ENCODE measurements at places on chromosomes 11 and 22.

DNA sequence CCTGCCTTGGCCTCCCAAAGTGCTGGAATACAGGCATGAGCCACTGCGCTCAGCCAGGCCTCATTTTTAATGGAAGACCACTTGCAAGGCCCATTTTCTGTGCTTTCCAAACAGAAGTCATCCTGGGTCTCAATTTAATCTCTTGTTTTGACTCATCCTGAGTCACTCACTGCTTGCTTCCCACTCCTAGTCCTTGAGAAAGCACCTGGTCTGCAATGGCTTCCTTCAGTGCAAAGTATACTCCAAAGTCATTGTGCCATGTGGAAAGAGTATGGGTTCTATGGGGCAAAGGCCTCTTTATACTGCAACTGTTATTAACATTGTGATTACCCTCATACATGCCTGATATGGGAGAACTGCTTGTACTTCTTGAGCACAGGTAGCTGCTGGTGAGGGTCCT, 18.3 kb upstream of the SLC5A1 start:
- no peak for DNase-seq

DNA sequence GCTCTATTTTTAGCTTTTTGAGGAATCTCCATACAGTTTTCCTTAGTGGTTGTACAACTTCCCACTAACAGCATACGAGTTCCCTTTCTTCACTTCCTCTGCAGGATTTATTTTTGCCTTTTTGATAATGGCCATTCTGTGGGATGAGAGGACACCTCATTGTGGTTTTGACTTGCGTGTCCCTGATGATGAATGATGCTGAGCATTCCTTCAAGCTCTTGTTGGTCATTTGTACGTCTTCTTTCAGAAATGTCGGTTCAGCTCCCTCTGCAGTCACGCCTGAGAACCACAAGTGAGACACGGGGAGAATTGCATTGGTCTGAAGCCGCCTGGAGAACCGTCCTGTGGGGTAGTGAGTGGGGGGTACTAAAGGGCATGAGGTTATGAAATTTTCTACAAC, 2.0 kb upstream of the KRTAP5-10 start:
- DNase-seq: peak; percentile 51

- DNase-seq: no peak
These were observed 702.9 kb downstream of the DLG2 start for GRCh38 chr11:84924154-84924692.

DNA sequence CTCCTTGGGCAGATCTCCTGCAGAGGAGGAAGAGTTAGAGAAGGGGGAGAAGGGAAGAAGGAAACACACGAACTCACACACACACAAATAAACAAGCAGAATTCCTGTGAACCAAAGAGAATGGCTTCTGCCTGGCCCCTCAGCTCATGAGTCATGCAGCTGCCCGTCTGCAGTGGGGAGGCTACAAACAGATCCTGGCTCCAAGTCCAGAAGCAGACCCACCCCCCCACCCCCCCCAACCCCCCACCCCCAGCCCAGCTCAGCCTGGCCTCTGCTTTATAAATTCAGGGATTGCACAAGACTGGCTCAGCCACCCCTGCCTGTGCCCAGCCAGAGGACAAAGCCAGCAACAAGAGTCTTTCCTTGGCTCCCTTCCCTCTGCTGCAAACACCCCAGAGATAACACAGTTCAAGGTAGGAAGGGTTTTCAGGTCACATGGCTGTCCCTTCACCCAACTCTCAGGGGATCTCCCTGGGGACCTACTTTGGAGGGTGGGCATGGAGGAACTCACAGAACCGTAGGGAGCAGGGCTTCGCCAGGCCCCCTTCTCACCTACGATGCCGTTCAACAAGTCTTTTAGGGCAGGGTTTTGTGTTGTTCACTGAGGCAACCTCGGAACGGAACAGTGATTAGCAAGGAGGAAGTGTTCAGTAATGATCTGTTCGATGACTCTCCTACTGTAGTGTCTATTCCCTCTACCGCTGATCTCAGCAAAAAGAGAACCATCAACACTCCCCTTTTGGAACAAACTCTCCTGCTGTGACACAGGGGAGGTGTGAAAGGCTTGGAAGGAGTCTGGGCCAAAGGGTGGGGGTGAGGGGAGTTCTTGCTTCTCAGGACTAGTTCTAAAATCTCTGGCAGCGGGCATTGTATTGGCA, 35.5 kb downstream of the RPL27A start:
- no peak for DNase-seq

- DNase-seq: no peak
These were observed 75.6 kb upstream of the APOA1 start for GRCh38 chr11:116913000-116913399.

- DNase-seq: peak; percentile 13
These were observed at the start of gene KCNA4 for GRCh38 chr11:30016588-30017363. Gene KCNA4 (minus strand): TSS chr11:30017030. CDS start chr11:30012678, 4,352 bp downstream.

DNA sequence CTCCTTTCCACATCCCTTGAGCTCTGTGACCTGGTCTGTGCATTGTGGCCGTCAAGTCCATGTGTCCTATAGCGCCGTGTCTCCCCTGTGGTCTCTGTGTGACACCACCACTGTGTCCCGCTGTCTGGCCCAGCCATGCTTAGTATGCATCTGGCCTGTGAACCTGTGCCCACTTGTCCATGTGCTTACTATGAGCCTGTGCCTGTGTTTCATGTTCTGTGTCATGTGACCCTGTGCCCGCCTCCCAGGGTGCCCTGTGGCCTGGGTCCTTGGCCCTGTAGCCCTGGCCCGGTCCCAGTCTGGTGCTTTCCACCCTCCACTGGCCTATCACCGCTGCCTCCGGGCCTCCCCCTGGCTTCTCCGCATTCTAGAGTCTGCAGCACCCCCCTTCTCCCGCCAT, 80.6 kb downstream of the CCDC83 start:
- no peak for DNase-seq

GRCh38 chr22:32217465-32217864, 12.6 kb upstream of the RFPL2 start:
- DNase-seq: no peak

GRCh38 chr11:118910309-118911112, 15.2 kb downstream of the BCL9L start:
- no peak for DNase-seq

DNA sequence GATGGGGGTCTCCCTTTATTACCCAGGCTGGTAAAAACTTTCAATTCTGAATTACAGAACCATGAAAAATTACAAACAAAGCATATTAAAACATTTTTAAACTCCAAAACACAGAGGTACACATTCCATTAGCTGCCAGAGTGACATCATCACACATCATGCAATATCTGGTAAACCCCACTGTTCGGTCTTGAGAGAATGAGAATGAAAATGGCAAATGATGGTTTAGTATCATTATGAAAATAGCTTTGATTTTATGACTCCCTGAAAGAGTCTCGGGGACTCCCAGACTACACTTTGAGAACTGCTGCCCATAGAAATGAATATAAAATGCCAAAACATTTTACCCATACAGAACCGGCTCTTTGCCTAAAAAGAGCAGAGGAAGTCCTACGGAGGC, 18.8 kb downstream of the LARGE2 start:
- no peak for DNase-seq

DNA sequence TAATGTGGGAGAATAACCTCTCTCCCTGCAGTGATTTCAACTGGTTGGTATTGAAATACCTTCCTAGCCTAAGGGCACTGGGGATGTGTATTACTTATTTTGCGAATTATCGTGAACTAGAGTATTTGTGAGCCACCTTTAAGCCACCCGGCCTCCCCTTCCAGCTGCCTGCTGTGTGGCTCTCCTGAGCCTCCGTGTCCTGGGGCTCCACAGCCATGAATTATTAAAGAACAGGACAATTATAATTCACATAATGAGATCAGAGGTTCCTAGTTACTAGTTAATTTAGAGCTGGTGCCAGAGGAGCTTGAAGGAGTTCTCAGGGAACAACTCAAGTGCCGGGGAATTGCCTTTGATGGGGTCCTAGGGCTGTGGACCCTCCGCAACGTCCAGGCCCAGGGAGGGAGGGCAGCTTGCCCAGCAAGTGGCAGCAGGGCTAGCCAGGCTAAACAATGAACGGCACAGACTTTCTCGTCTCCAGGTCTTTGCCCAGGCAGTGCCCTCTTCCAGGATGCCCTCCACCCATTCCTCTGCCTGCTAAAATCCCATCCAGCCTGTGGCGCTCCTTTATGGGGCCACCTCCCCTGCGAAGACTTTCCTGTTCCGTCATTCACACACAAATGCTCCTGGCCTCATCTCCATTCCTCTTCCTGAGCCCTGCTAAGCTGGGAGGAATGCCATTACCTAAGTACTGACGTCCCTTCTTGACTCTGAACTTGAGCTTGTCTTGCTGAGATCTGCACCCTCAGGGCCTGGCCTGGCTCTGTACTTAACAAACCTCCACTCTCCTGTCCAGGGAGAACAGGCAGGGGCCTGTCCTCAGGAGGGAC, 91.5 kb downstream of the RTL6 start:
- DNase-seq: no peak

DNA sequence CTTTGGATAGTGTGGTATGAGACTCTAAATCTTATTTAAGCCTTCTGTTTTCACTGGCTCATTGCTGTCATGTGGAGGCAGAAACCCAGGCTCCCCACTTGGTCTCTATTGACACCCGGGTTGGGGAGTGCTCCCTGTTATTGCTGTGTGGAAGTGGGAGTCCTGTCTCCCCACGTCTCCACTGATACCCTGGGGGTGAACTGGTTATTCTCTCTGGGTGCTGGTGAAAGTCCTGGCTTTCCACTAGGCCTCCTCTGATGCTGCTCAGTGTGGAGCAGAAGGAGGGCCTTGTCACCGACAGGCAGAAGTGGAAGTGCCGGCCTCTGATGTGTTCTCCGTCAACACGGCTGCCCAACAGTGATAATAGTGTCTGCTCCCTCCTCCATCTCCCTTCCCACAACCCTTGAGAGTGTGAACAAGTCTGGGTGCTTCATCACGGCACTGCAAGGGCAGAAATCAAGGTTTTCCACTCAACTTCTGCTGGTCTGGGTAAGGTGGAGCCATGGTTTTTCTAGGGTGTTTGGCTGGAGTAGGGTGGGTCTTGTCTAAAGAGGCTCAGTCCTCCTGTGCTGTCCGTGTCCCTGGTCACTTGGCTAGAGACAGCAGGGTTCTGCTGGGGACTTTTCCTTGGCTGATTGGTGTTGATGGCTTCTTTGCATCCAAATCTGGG, 240.7 kb upstream of the B3GAT1 start:
- DNase-seq: no peak

- no peak for DNase-seq
These were observed 54.1 kb upstream of the LINC01488 start for GRCh38 chr11:69427337-69427736.

DNA sequence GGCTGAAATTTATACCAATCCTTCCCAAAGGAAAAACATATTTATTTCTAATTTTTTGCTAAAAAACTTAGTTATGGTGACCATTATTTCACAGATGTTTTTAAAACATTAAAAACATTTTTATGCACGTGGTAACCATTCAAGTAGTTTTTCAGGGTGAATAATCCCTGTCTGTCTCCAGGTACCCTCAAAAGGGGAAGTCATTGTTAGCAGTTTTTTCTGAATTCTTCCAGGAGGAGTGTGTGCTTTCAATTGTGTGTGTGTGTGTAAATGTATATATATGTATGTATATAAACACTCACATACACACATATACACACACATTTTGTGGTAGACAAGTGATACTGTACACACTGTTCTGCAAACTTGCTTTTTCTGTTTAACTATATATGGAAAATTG, 43.9 kb downstream of the MIAT start:
- DNase-seq: no peak

DNA sequence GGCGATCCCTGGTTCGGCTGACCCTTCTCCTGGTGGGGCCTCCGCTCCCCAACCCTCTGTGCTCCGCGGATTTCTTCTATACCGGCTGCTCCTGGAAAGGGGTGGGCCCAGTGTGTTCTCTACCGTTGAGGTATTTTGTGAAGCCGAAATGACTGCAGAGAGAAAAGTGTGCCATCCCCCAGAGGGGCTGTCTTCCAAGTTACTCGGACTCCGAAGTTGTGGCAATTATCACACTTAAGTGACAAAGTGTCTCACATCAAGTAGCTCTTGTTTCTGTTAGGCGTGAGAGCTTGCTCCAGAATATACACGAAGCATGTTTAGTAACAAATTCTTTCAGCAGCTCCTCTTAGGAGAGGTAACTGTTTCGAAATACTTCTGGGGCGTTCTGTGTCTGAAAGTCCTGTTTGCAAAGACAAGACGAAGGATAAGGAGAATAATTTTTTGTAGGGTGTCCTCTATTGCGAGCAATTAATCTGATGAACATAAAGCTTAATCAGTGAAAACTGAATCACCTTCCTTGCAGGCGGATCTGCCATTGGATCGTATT, 434 bp downstream of the XPNPEP3 start:
- DNase-seq: no peak

DNA sequence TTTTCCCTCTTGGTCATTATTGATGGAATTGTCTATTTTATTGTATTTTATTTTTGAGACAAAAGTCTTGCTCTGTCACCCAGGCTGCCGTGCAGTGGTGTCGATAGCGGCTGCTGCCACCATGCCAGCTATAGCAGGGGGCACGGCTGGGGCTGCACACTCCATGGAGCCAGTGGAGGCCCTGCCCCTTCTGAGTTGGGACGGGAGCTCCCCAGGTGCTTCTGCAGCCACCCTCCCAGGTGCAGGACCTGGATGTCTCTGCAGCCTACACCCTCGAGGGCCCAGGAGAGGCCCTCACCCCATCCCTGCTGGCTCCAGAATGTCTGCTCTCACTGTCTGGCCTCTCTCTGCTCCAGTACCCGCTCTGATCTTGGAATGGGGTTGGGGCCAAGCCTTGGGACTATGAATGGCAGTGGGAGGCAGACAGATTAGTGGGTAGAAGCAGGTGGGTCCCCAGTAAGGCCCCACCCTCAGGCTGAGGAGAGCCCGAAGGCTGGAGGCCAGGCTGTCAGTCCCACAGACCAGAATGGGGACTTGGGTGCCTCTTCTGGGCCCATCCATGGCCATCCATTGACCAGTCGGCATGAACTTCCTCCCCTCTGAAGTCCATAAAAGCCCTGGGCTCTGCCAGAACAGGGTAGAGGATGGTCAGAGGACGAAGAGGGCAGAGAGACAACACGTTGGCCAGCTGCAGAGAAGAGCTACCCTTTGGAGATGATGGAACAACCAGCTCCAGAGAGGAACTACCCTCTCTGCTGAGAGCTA, 49.6 kb upstream of the ATXN10 start:
- no peak for DNase-seq

- DNase-seq: no peak
These were observed 2.8 kb downstream of the IGF2 start for GRCh38 chr11:2136209-2136951.

DNA sequence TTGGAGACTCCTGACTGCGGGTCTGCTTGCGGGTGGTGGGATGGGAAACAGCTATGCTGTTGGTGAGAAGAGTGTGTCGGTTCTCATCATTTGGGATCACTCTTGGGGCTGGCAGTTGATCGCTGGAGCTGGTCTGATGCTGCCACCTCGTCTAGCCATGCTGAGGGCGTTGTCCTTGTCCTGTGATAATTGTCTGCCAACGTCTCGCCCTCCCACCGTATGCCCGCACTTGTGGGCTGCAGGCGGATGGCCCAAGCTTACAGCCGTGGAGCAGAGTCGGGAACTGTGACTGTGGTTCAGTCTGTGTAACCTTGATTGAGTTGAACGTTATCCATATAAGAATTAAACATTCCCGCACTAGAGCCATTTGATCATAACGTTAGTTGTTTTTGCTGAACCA, 204.4 kb downstream of the TBC1D22A start:
- no peak for DNase-seq
